Anterior cingulate cortex (tissue), 58 donors: ENCODE measurements at places on chromosomes 13 and 19.

GRCh38 chr19:36267061-36267845 is 52.3 kb downstream of the ZNF146 start:
- DNase-seq: no peak

- DNase-seq: no peak
Observed at GRCh38 chr13:100533588-100534041, 55.0 kb downstream of the GGACT start.

- no peak for DNase-seq
Observed at GRCh38 chr19:1271528-1272422, 2.6 kb downstream of the CIRBP start.

- DNase-seq: no peak
Observed at GRCh38 chr13:112732679-112733078, 42.8 kb downstream of the ATP11A start.
